HepG2 (cell line): ENCODE measurements at places on chromosomes 2 and 18. TPM values are rescaled to one million over a fixed set of nuclear protein-coding genes. Genes with fewer than 3 reads are reported as not detected.
A peak's percentile ranks its signal among the peaks of the same experiment; 100 is the strongest.

Gene MC5R
- total RNA-seq = not detected in 2 replicates

Gene NEURL3
- 0.74 and 1.2 TPM in 2 replicates for total RNA-seq

Gene OSBPL1A
- total RNA-seq = 0.02 and 0.13 TPM in 2 replicates

Gene AKAIN1
- total RNA-seq = not detected in 2 replicates

- DNase-seq = peak; percentile 31
Measured at GRCh38 chr2:3959372-3959771, 256.0 kb downstream of the DCDC2C start.

GRCh38 chr18:79949697-79950487, 1.6 kb downstream of the SLC66A2 start:
- no peak for DNase-seq

GRCh38 chr2:24863641-24864040, 56.4 kb downstream of the ADCY3 start:
- DNase-seq = no peak

DNA sequence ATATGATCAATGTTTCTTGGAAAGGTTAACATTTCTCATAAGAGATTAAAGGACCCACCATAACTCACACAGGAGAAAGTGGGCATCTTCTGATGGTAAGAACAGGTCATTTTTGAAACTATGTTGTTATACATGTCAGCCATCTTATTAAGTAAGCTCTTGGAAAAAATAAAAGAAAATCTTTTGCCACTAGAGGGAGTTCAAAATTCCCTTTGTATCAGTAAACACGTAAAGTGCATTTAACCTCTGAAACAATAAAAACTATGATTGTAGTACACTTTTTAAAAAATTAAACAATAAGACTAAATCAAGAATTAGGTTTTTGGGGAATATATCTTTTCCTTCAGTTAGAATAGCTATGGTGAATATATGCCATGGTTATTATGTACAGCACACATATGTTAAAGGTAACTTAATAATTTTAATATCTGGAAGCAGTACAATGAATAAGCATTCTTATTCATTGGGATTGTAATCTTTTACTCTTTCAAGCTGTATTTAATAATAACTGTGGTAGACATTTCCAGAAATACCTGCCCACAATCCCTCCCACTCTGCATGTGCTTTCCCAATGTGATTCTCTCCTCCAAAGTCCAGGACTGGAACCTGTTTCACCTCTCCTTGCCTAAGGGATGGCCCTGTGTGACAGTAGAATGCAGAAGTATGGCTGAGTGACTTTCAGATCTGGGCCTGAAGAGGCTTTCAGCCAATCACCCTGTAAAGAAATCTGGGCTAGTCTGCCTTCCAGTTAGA, 64.2 kb downstream of the RBMS1 start:
- peak; percentile 52 for DNase-seq

- no peak for DNase-seq
Measured at GRCh38 chr2:135218426-135218825, 166.3 kb downstream of the RAB3GAP1 start.

DNA sequence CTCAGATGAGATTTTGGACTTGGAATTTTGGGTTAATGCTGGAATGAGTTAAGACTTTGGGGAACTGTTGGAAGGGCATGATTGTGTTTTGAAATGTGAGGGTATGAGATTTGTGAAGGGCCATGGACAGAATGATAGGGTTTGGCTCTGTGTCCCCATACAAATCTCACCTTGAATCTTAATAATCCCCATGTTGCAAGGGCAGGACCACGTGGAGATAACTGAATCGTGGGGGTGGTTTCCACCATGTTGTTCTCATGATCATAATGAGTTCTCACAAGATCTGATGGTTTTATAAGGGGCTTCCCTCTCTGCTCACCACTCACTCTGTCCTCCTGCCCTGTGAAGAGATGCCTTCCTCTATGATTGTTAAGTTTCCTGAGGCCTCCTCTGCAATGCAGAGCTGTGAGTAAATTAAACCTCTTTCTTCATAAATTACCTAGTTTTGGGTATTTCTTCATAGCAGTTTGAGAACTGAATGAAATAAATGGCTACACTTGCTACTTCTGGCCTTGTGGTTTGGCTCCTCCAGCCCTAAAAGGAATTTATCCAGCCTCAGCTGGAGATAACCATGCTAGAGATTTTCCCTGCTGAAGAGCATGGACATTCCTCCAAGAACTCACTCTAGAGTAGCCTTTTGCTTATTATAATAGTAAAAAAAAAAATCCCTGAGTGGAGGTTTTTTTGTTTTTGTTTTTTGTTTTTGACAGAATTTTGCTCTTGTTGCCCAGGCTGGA, 144.3 kb upstream of the TFPI start:
- DNase-seq = no peak

- no peak for DNase-seq
Measured at GRCh38 chr2:15506229-15506819, 54.8 kb downstream of the NBAS start.

DNA sequence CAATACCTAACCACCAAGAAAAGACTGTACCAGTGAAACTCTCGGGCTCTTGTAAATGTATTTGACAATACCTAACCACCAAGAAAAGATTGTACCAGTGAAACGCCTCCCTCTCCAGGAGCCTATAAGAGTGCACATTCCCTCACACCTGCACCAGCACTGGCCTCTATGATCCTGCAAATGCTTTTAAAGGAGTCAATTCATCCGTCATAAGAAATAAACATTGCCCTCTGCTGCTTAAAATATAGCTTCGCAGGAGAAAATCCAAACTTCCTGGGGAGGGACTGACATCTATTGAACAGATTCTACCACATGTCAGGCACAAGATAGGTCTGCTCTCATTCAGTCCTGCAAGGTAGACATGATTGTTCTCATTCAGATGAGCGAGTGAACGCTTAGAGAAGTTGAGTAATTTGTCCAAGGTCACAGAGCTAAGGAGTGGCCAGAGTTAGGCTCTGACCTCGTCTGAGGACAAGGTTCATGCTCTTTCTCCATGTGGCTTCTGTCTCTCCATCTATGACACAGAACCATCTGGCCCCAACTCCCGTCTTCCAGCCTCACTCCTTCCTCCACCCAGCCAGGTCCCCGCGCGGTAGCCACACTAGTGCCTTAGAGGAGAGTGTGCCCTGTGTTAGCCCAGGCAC, 38.7 kb downstream of the MCFD2 start:
- peak; percentile 67 for DNase-seq

DNA sequence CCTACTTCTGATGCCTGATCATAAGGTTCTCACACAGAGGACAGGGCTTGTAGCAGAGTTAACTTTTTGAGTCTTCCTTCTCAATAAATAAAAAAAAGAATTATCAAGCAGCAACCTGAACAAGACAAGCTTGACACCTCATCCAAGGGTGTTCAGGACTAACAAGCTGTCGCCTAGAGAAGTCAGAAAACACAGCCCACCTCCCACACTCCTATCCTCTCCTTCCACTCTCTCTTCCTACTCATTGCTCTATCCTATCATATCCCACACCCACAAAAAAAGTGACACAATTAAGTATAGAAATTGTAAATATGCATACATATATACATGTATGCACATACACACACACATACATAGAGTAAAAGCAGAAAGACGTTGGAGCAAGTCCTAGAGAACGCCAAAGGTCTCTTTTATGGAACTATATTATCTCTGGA, 5.4 kb downstream of the NBAS start:
- DNase-seq = no peak

DNA sequence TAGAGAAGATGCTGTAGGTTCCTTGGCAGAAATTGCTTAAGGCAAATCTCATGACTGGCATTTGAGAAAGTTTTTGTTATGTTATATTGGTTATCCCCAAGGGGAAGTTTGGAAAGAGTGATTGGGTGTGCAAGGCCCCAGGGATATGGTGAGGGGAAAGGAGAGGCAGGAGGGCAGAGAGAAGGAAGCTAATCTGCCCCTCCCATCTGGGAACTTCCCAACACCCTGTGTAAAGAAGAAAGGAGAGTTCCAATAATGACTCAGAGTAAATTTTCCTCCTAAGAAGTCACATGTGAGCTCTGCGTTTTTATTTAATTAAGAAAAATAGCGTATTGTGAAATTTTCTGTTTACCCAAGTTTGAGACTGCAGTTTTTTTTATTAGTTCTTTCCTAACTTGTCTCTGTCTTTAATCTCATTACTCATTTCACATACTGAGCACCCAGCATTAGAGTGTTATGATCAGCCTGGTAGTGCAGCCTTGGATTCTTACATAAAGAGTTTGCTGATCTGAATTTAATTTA, 3.1 kb upstream of the KYNU start:
- DNase-seq = peak; percentile 88

DNA sequence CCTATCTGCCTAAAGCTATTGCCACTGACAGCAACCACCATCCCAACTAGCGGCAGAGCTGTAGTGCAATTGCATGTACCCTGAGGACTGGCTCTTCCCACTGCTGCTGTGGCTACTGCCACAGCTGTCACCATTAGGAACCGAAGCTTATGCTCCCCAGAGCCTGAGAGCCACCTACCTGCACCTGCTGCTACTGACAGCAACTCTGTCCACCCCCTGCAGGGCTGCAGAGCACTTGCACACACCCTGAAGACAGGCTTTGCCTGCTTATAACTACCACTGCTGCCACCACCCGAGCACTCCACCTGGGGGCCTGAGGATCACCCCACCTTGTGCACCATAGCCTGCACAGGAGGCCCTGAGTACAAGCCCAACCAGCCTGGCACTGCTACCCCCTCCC, 217.6 kb upstream of the FOSL2 start:
- peak; percentile 48 for DNase-seq
